ENCODE measurements at places on chromosomes 11 and 22. TPM values are rescaled to one million over a fixed set of nuclear protein-coding genes. Genes with fewer than 3 reads are reported as not detected.
A peak's percentile ranks its signal among the peaks of the same experiment; 100 is the strongest.

ZDHHC24 gene
- total RNA-seq, result 33.3 TPM

DNA sequence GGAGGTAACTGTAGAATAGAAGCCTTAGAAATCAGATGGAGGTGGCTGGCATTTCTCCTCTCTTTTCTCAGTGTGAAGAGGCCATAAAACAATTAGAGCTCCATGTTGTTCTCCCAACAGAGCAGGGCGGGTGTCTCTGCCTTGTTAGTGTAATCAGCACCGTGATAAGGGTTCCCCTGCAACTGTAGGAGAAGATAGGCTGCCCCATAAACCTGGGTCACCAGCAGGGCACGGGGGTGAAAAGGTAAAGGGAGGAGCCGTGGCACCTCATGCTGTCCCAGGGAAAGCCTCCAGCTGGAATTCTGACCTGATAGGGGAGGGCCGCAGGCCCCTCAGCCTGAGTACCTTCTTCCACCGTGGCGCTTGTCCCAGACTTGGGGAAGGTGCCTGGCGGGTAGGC, 68.7 kb downstream of the ISX start:
- DNase-seq, result no peak

GRCh38 chr22:42697542-42698013, 23.1 kb downstream of the A4GALT start:
- no peak for DNase-seq

DNA sequence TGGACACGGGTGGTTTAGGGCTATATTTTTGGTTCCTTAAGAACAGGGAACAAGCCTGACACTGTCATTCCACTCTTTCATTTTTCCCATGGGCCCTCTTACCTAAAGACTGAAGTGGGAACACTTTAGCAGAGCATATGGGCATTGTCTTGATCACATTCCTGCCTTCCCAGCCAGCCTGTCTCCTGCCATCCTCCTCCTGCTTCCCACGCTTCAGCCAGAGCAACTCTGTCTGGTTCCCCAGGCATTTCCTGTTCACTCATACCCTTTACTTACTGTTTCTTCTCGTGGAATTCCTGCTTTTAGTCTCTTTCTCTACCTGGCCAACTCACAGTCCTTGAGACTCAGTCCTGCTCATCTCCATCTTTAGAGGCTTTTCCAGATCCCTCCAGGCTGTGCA, 22.8 kb downstream of the MRPL16 start:
- no peak for DNase-seq

DNA sequence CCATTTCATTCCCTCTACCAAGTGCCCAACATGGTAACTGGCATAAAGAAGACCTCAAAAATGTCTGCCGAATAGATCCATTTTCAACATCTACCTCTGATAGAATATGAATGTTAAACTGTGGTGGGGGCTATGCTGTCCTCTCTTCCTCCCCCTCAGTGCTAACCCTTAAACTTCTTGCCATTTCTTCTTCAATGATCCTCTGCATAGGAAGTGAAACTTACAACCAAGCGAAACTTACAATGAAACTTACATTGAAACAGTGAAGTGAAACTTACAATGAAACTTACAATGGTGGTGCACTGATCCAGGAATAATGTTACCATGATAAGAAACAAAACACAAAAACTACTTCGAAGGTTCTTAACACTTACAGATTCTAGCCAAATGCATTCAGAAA, 4.7 kb downstream of the RTCB start:
- DNase-seq, result peak; percentile 53

- no peak for DNase-seq
Observed at GRCh38 chr11:123408619-123409455, 21.2 kb upstream of the GRAMD1B start.

GRCh38 chr11:66607126-66607834, 9.2 kb upstream of the RBM14 start:
- no peak for DNase-seq

DNA sequence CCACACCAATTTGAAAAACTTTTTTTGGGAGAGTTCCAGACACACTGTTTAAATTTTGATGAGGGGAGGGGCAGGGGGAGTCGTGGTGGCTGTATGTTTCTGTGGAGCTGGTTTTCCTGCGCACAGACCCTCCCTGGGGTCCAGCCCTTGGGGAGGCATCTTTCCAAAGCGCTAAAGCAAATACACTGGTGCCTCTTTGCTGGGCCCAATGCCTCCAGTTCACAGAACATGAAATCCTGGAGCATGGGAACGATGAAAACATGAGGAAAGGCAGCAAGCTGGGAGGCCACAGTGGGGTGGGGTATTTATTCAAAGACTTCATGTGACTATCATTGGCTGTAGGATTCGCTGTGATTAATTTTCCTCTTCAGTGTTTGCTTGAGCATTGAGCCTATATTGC, 135.3 kb downstream of the CCDC34 start:
- no peak for DNase-seq
